Brain (organoid and tissue), 16 donors: ENCODE measurements at places on chromosomes 12 and 14.
A peak's percentile ranks its signal among the peaks of the same experiment; 100 is the strongest.

DNA sequence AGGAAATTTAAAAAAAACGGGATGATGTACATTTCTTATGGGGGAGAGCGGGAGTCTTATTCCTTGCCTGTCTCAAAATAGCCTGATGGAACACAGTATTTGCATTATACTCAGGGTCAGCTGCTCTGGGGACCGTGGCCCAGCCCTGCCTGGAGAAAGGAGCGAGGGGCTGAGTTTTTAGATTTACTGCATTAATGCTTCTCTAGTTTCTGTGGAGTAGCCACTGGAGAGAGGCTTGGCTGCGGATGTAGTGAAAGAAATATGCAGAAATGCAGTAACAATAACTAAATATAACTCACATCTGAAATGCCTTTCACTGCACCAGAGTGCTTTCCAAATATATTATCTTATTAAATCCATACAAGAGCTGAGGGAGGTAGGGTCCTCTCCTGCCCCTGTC is 87.6 kb upstream of the MAP1LC3B2 start:
- no peak for DNase-seq

GRCh38 chr12:31323391-31324115 is 2.4 kb downstream of the SINHCAF start:
- DNase-seq = no peak

- DNase-seq = no peak
These were observed 100.7 kb downstream of the SMOC1 start for GRCh38 chr14:69979882-69980281.

GRCh38 chr14:30621354-30621939 is 672 bp upstream of the SCFD1 start:
- no peak for DNase-seq

DNA sequence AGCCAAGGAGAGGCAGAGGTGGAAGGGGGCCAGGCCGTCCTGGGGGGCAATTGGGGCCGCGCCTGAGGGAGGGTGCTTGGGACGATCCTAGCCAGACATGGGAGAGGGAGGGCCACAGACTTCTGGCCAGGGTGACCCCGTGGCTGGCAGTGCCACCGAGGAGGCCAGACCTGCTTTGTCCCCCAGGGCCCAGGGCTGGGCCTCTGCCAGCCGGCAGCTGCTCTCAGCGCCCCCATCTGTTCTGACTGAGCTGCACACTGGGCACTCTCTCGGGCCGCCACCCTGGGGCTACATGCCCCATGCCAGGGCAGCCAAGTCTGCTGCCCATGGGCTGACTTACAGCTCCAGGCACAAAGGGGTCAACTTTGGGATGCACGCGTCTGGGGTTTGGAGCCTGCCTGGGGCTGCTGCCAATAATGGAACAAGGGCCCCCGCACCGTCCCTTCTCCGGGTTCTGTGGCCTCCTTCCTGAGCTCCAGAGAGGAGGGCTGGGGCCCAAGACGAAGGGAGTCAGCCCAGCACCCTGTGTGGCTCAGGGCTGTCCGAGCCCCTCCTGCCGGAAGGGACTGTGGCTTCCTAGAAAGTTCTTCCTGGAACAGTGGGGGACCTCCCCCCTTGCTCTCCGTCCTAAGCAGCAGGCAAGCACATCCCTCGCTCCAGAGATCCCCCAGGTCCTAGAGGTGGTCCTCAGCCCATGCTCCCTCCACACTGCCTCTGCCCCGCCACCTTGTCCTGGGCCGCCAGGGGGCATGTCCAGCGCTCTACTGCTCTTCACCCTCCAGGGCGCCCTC is 1.1 kb downstream of the ADSS1 start:
- DNase-seq = no peak

DNA sequence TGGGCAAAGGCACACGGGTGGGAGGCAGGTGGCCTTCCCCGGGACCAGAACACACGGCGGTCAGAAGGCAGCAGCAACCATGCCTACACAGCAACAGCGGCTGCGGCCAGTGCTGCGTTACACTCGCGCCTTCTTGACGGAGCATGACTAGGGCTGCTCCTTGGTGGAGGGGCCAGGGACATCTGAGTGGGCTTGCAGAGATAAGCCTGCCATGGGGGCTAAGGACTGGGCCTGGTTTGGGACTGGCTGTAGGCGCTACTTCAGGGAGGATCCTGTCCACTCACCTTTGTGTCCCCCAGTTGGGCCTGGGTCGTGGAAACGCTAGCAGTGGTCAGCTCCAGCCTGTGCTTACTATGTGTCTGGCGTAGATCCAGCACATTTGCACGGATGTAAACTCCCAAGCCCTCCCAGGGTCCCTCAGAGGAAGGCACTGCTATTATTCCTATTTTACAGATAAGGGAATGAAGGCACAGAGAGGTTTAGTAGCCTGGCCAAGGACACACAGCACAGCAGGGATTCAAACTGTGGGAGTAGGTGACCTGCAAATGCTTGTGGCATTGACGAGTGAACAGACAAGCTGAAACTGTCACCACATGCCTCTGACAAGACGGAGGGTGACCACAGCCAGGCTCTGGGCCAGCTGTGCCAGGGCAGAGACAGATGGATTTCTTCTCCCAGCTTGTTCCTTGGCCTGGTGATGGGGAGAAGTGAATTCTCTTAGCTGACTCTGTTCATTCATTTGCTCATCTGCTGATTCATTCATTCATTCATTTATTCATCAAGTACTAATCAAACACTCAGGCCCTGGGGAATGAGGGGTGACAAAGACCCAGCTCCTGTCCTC is 31.9 kb upstream of the DLK1 start:
- DNase-seq = no peak

GRCh38 chr12:65651060-65651459 is 173.2 kb upstream of the HMGA2 start:
- DNase-seq = no peak

- no peak for DNase-seq
These were observed 661.6 kb upstream of the FBXO33 start for GRCh38 chr14:40093800-40094199.

- DNase-seq = no peak
These were observed 13.0 kb upstream of the RIOX1 start for GRCh38 chr14:73477618-73478266.

GRCh38 chr12:69512820-69513219 is 42.6 kb downstream of the FRS2 start:
- DNase-seq = no peak

DNA sequence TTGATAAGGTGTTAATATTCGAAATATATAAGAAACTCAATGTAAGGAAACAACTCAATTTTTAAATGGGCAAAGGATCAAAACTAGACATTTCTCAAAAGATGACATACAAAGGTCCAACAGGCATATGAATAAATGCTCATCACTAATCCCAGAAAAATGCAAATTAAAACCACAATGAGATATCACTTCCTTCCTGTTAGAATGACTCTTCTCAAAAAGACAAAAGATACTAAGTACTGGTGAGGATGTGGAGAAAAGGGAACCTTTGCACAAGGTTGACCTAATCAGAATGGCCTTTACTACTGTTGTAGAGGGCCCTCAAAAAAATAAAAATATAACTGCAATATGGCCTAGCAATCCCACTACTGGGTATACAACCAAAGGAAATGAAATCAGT is 383.4 kb downstream of the KCNH5 start:
- DNase-seq = no peak

DNA sequence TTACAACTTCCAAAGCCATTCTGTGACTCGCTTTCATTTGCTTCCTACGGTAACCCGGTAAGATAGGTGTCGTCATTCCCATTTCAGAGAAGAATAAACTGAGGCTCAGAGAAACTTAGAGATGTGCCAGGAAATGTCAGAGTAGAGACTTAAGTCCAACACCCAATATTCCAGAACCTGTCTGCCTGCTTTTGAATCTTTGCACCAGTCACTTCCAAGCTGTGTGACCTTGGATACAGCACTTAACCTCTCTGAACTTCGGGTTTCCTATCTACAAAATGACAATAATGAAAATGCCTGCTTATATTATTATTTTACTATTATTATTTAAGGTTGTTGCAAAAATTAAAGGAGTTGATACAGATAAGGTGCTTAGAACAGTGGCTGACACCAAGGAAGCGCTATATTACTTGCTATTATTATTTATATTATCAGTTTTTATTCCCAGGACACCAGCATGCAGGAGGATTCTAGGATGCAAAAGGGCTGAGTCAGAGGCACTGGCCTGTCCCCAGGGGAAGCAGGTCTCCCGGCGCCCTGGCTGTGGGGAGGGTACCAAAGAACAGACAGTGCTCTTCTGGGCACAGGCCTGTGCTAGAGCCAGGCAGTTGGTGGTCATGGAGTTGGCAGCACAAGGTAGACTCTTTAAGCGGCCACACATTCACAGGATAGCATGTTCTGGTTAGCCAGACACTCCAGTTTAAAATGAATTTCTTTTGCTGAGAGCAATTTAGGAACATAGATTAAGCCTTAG is 5.4 kb downstream of the HSPB8 start:
- DNase-seq = no peak

DNA sequence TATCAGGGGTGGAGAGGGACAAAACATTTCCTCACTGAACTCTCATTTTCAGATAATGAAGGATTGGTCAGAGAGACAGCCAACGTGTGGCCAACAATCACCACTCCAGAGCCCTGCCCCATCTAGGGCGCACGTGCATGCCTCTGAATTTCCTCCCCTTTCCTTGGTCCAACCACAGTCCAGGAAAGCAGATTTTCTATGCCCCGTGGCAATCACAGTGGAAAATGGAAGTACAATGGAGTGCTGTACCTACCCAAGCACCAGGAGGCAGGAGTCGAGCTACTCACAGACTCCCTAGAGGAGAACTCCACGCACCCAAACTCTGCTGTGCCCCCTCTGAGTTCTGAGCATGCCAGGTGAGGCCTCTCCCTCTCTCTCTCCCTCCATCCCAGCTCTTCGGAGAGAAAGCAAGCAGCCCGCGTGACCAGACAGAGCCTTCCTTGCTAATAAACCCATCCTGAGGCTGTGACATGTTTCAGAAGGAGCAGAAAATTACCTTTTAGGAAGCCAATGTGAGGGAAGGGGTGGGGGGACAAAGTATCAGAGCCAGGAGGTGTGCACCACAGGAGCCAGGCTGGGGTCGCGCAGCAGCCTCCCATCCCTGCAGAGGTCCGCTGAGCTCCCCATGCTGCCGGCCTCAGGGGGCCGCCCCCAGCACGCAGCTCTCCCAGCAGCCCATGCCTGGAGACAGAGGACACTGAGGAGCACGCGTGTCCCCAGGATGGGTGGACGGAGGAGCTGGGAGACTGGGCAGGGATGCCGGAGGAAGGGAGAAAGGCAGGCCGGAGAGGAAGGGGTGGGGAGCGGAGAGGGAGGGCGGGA is 73.4 kb downstream of the PITPNM2 start:
- DNase-seq = peak; percentile 55

- peak; percentile 74 for DNase-seq
These were observed 213.5 kb upstream of the LHX5 start for GRCh38 chr12:113684908-113685782.

- DNase-seq = no peak
These were observed 331.9 kb downstream of the BTG1 start for GRCh38 chr12:91813701-91814100.

DNA sequence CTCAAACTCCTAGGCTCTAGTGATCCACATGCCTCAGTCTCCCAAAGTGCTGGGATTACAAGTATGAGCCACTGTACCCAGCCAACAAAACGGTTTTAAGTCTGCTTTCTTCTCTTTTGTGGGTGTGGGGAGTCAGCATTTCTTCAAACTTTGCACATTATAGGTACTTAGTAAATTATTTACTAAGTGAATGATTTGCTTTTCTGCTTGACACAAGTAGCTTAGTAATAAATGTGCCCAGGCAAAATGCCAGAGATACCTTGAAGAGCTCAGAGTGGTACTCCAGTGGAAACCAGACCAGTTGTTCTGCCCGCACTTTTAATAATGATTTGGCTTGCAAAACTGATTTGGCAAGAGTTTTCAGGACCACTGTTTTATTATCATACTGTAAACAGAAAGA is 15.0 kb downstream of the DEPDC4 start:
- no peak for DNase-seq

DNA sequence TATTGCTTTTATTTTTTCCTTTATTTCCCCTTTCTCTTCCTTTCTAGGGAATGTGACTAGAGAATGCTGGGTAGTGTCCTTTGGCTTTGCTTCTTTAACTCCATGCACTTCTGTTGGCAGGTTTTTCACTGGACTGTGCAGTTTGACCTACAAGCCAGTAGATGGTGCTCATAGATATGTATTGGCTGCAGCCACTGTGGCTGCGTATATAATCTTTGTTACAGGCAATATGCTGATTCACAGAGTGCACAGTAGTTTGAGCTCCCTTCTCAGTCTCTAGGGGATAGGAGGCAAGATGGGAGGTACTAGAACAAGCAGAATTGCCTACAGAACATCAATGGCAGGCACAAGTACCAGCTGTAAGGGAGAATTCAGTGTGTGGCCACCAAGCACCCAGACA is 503.5 kb downstream of the LRFN5 start:
- DNase-seq = no peak

DNA sequence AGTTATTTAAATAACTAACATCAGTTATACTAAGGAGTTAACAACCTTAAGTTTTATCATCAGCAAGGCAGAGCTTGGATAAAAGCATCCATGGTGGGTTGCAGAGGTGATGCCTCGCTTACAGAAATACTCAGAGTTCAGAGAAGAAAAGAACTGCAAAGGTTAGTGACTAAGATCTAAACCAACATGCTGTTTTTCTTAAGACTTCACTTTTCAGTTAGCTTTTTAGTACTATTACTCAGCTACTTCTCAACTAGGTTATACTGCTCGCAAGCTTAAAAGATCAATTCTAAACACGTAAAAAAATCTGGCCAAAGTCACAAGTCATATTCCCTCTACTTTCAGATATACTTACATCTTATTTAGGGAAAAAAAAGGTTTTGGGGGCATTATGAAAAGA is 2.8 kb downstream of the PPP1CC start:
- no peak for DNase-seq

DNA sequence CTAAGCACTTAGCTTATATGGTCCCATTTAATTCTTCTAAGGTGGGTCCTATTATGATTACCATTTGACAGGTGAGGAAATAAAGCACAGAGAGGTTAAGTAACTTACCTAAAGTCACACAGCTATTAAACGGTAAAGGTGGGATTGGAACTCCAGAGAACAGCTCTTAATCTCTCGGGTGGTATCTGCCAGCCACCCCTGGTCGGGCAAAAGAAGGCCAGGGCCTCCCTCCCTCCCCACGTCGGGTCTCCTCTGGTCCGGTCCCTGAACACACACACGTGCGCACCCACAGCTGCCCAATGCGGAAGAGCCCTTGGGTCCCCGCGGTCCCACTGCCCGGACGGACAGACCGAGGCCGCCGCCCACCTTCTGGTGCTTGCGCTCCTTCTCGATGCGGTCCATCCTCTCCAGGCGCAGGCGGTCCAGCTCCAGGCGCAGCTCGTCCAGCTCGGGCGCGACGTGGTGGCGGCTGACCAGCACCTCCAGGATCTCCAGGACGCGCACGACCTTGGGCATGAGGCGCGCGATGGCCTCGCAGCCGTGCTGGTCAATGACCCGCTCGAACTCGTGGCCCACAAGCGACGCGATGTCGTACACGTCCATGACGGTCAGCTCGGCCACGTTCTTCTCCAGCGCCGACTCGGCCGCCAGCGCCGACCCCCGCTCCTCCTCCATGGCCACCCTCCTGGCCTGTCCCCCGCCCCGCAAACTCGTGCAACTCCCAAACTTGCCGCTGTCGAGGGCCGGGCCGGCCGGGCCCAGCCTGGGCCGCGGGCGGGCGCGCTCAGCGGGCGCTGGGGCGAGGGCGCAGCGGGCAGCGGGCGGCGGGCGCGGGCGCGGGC is 490 bp downstream of the RILPL1 start:
- DNase-seq = peak; percentile 10
